Breast epithelium (tissue), 4 donors: ENCODE measurements at places on chromosomes 1 and 21. TPM values are rescaled to one million over a fixed set of nuclear protein-coding genes. Genes with fewer than 3 reads are reported as not detected.

SCYL3 gene
- total RNA-seq, result 33.7 TPM

GUCA2B gene
- total RNA-seq, result not detected

AKNAD1 gene
- 4.1 TPM for total RNA-seq

UBASH3A gene
- total RNA-seq, result 0.66 TPM

LMOD1 gene
- 92.2 TPM for total RNA-seq

PBX1 gene
- total RNA-seq, result 64.5 TPM

COG2 gene
- 33.4 TPM for total RNA-seq

VASH2 gene
- 2.9 TPM for total RNA-seq

REN gene
- total RNA-seq, result not detected

IRF6 gene
- total RNA-seq, result 81.8 TPM

TRAF5 gene
- total RNA-seq, result 10.9 TPM

ARMH1 gene
- 3.8 TPM for total RNA-seq

FAAH gene
- 58.7 TPM for total RNA-seq

FNDC10 gene
- total RNA-seq, result 2.9 TPM

SRSF4 gene
- total RNA-seq, result 79.7 TPM

NTMT2 gene
- total RNA-seq, result not detected

TNFAIP8L2 gene
- total RNA-seq, result 5.6 TPM

NEK2 gene
- 1.8 TPM for total RNA-seq

FMO1 gene
- 7.0 TPM for total RNA-seq

NIBAN1 gene
- 11.7 TPM for total RNA-seq

VAV3 gene
- total RNA-seq, result 8.0 TPM

GBP1 gene
- total RNA-seq, result 8.0 TPM

UTP11 gene
- 29.2 TPM for total RNA-seq

TMEM39B gene
- total RNA-seq, result 6.2 TPM

DHRS3 gene
- total RNA-seq, result 117 TPM

PTGS2 gene
- total RNA-seq, result 1.3 TPM

DYNLT5 gene
- total RNA-seq, result 1.0 TPM

OR2T2 gene
- not detected for total RNA-seq

LRRC7 gene
- total RNA-seq, result not detected

RHEX gene
- total RNA-seq, result 4.4 TPM

OR6N1 gene
- total RNA-seq, result not detected

ITLN2 gene
- not detected for total RNA-seq

PTPRC gene
- 36.0 TPM for total RNA-seq

NPHS2 gene
- not detected for total RNA-seq

CAPN8 gene
- 83.9 TPM for total RNA-seq

SUSD4 gene
- 0.64 TPM for total RNA-seq

AADACL4 gene
- not detected for total RNA-seq

NPR1 gene
- 46.5 TPM for total RNA-seq

CA6 gene
- total RNA-seq, result not detected

PRKAA2 gene
- total RNA-seq, result 11.8 TPM

SMYD2 gene
- 37.0 TPM for total RNA-seq

KCNK1 gene
- total RNA-seq, result 5.2 TPM

GPR153 gene
- total RNA-seq, result 34.6 TPM

SH3D21 gene
- total RNA-seq, result 0.80 TPM

TFAP2E gene
- total RNA-seq, result 0.64 TPM

COA7 gene
- 12.8 TPM for total RNA-seq

INSRR gene
- total RNA-seq, result not detected

TACSTD2 gene
- 1.1 TPM for total RNA-seq

MCOLN3 gene
- 2.9 TPM for total RNA-seq

RNU1-4 gene
- under 0.01 TPM for total RNA-seq

OR2T35 gene
- not detected for total RNA-seq

TMEM269 gene
- 0.16 TPM for total RNA-seq

IGSF3 gene
- total RNA-seq, result 21.6 TPM

PARP1 gene
- 72.3 TPM for total RNA-seq

MAN1C1 gene
- 6.7 TPM for total RNA-seq

SPTA1 gene
- under 0.01 TPM for total RNA-seq

SPATA21 gene
- total RNA-seq, result not detected

S100A5 gene
- not detected for total RNA-seq
